Stimulated activated CD8-positive, alpha-beta memory T cell treated with anti-CD3 and anti-CD28 coated beads, Interleukin-7, amount 100 ng/mL, for 4 hours (primary cell): ENCODE measurements at places on chromosomes 16 and 17.

- DNase-seq: no peak
Observed at GRCh38 chr17:54967621-54968261, 713 bp downstream of the COX11 start.

DNA sequence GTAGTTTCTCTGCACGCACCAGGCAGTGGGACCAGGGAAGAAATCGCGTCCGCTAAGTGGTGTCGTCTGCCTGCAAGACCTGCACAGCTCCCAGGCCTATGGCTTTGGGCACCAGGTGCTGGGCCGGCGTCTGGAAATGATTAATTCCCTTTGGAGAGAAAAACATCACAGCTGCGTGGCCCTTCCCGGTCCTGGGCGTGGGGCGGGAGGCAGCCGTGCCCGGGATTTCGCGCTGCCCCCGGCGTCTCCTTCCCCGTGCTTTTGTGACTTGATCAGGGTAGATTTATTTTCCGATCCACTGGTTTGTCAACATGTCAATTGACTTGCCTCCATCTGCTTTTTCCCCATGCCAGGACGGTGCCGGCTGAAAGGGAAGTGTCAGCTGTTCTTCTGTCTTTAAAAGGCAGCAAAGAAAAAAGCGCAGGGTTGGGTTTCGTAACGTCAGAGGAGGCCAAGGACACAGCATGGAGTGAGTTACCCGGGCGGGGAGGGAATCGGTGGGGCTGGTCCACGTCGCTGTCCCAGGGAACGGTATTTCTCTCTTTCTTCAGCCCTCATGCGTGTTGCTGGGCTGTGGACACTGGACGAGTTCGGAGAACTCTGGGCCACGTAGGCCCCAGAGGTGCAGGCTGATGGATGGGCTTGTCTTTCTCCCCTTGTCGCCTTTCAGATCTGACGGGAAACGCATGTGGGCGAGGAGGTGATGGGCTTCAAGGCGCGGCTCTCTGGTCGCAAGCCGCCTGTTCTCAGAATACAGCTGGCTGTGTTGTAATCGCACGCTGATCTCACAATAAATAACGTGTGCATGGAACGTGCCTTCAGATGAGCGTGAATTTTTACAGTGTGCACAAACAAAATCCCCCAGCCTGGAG lies 188.1 kb upstream of the ZNF469 start:
- DNase-seq: no peak

- no peak for DNase-seq
Observed at GRCh38 chr16:3591436-3591803, 14.2 kb upstream of the NLRC3 start.

DNA sequence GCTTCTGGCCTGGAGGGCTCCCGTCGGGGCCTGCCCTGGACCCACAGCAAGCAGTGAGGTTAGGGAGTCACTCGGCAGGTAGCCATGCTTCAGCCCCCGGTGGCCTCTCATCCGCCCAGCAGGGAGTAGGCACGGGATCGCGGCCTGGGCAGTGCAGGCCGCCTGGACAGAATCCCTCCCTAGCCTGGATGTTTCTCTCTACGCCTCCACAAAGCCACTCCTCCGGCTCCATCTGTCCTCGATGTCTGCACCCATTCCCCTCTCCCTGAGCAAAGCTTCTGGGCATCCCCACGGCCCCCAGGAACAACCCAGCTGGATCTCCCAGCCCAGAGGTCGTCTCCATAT lies 145.2 kb downstream of the RBFOX3 start:
- DNase-seq: no peak
